Stimulated activated memory B cell treated with anti-CD40 and anti-IgM and Interleukin-4, amounts not matched to agents 10 μg/mL and 1 μg/mL and 100 μg/mL, for 72 hours (primary cell): ENCODE measurements at places on chromosomes 6 and 20.
A peak's percentile ranks its signal among the peaks of the same experiment; 100 is the strongest.

DNA sequence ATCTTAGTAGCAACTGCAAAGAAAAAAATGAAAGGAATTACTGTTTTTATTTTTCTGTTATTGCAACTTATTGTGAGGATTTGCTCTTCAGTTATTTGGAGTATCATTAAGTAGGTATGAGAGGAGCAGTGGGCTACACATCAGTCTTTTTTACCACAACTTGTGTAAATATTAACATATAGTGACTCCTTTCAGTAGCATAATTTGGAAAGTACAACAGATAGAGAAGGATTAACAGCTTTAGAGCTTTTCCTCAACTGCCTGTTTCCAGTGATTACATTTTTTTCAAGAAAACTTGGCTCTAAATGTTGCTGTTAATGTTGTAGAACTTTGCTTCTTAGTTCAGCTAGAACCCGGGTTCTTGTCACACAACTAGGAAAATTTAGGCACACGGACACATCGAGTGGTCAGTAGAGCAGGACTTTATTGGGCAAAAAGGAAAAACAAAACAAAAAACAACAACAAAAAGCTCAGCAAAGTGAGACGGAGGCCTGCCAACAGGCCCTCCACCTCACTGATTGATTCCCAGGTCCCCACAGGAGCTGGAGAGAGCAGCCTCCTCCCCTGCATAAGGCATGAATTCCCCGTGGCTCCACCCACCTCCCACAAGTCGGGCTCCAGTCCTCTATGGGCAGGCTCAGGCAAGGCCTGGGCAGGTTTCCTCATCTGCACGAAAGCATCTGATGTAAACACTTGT lies 75.1 kb downstream of the ADGRG6 start:
- no peak for ATAC-seq

GRCh38 chr6:169997930-169998218 lies 246.5 kb downstream of the ERMARD start:
- no peak for ATAC-seq

DNA sequence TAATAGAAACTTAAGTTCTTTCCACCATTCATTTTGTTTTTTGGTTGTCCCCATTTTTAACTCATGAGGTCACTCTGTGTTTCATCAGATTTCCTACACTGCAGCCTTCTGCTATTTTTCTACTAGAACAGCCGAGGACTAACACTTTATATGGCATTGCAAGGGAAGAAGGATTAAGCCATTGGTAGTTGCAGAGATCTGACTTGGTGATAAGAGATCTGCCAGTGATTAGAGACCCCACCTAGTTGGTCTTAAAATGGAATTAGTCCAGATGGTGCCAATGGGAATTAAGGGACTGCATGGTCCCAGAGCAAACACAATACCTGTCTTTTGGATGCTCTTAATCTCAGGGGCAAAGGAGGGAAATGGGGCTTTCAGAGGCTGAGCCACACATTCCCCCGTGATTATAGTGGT lies 125.5 kb upstream of the TMEM170B start:
- no peak for ATAC-seq

DNA sequence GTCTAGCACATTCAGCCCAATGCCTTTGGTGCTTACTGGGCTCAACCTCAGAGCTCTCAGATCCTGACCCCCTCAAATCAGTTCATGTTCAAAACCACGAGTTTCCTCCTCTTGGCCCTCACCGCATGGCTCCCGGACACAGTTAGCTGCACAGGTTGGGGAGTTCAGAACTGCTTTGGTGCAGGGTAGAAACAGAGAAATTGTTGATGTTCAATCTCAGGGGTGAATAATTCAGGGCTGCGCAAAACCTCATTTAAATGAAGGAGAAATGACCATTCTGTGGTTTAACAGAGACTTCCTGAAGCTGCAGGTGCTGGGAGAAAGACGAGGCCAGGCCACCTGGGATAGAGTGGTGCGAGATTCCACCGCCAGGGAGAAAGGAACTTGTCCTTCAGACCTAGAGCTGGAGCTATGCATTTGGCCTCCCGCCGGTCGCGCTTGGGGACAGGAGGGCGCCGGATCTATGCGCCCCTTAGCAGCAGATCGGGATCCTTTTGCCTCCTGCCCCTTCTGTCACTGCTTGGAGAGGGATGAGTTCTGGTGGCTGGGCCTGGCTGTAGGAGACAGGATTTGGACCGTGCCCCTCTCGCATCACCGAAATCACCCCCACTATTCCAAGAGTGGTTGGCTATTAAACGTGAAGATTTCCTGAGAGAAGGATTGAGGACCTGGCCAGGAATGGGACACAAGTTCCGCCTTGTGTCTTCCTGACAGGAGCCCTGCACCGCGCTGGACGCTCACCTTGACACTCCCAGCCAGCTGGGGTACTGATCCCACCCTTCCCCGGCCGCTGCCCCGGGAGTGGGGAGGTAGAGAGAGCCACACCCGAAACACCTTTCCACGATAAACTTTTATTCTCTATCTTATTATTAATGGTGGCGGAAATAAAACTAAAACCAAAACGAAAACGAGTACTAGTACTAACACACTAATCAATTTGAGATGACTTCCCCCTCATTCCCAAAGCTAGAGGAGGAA lies 767 bp upstream of the PAX1 start:
- no peak for ATAC-seq

- peak; percentile 47 for ATAC-seq
These were observed 213.0 kb upstream of the LAMP5 start for GRCh38 chr20:9301129-9302090.

DNA sequence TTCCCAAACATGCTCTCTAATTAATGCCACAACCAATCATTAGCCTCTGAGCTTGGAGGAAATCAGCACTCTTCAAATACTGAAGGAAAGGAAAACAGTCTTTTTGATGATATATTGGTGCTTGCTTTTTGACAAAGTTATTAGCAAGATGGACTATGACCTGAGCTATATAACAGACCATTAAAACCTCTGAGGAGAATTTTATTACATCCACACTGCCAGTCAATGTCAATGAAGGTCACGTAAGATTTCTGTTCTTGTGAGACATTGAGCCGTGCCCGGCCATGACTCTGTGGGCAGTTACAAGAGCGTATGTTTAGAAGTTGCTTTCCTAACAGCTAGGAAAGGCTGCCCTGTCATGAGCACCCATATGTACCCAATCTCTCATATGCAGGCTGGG lies 659.0 kb downstream of the UTRN start:
- no peak for ATAC-seq

DNA sequence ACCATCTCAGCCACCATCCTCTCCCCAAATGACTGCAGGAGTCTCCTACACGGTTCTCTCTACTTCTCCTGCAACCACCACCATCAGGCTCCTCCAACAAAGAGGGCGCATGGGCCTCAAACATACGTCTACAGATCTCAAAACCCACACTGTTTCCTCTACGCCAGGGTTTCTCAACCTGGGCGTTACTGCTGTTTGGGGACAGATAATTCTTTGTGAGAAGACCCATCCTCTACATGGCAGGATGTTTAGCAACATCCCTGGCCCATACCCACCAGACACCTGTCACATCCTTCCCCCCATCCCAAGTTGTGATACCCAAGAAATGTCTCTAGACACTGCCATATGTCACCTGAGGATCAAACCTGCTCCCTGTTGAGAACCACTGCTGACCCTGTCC lies 45.0 kb downstream of the ELMO2 start:
- no peak for ATAC-seq

GRCh38 chr6:73476723-73477122 lies 15.2 kb downstream of the MTO1 start:
- no peak for ATAC-seq

- no peak for ATAC-seq
These were observed 57.6 kb upstream of the CCN6 start for GRCh38 chr6:111996144-111996865.

- ATAC-seq = peak; percentile 93
These were observed 40.7 kb downstream of the PYGB start for GRCh38 chr20:25288291-25289181.

DNA sequence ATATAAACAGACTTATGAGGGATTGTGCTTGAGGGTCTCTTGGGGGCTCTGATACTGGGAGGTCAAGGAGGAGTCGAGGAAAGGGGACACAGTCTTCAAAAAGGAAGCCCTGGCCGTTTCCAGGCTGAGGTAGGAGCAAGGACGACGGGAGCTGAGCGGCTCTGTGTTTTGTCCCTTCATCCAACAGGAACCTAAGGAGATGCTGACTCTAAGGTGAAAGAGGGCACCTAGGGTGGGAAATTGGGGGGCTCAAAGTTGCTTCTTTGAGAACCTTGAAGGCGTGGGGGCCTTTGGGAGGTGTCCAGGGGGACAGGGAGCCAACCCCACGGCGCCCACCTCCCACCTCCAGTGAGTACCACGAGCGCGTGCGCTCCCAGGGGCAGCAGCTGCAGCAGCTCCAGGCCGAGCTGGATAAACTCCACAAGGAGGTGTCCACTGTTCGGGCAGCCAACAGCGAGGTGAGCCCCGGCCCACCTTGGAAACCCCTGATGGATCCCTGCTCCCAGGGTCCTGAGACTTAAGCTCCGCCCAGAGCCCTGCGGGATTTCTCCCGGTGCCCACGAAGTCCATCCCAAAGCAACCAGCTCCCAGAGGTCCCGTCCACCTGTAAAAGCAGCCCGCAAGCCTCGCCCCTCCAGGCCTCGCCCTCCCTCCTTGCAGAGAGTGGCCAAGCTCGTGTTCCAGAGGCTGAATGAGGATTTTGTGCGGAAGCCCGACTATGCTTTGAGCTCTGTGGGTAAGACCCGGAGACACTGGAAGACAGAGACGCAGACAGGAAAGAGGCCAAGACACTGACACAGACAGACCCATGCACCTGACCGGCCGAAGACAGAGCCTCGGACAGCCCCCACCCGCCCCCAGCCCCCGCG lies 2.9 kb downstream of the SPAG4 start:
- ATAC-seq = no peak

GRCh38 chr20:35708502-35708901 lies 9.3 kb downstream of the ROMO1 start:
- no peak for ATAC-seq

DNA sequence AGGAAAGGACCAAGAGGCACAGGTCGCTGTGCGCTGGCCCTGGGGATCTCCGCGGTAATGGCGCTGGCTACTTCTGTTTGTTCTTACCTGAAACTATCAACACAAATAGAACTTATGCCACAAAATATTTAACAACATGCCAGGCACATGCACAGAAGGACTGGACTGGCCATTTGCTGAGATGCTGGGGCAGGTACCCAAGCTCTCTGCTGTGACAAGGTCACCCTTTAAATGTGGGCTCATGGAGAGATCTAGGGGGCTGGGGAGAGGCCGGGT lies 28.0 kb upstream of the PXDC1 start:
- no peak for ATAC-seq

DNA sequence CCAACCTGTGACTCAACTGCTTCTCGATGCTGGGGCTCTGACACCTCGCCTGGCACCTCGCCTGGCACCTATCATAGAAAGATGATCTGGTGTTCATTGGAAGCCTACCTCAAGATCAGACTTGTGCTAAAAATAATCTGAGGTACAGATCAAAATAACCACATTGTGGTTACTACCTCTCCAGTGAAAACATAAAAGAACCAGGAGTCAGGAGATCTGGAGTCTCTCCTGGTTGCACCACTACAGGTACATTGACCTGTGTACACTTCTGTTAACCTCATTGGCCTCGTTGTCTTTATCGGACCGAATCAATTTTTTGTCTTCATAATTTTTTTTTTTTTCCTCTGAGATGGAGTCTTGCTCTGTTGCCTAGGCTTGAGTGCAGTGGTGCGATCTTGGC lies 695.9 kb downstream of the HDGFL1 start:
- no peak for ATAC-seq

- no peak for ATAC-seq
These were observed 190.8 kb downstream of the TENT5A start for GRCh38 chr6:81561731-81562130.

DNA sequence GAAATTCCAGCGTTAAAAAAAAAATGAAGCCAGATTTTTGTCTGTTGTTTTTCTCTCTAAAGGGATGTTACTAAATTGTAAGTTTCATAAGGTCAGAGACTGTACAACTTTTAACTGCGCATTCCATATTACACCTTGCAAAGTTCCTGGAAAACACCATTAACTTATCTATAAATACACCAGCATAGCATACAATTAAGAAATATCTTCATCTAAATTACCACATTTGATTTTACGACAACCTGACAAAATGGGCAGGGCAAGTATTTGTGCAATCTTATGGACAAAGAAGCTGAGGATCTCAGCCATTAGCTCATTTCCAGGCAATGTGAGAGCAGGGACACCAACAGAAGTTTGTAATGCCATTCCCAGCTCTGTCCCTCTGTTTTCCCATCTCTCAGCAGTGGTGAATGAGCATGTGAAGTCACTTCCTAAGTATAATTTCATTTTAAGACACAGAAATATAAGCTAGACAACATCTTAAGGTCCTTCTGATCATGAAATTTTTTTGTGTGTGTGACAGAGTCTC lies 12.9 kb upstream of the GCM1 start:
- ATAC-seq = no peak

DNA sequence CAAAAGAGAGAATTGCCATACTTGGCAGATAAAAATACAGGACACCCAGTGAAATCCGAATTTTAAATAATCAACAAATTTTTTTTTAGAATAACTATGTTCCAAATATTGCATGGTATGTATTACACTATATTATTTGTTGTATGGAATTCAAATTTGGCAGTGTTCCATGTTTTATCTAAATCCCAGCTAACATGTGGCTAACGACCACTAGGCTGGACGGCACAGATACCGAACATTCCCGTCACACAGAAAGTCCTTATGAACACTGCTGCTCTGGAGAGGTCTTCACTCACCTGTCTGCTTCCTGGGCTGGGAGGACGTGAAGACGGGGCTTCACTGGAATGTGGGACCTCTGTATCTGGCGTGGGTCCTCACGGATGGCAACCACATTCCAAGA lies 32.8 kb downstream of the SNX5 start:
- no peak for ATAC-seq

- no peak for ATAC-seq
These were observed 27.5 kb upstream of the SNRPC start for GRCh38 chr6:34729631-34730470.

DNA sequence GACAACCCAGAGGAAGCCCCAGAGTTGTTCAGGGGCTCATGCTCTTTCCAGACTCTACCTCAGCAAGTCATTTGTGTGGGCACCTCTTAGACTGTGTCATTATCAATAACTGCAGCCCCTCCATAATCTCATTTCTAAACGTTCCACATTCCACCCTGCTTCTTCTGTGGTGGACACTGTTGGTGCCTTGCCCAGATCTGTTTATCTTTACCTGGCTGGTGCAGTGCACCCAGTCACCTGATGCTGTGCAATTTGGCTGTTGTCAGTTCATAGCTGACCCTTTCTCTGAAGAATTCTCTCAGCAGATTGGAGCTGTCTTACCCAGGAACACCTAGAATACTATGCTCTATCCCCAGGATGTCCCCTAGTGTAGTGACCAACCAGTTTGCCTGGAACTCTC lies 80.0 kb downstream of the ATRN start:
- no peak for ATAC-seq
